Cerebellar nuclear complex (tissue), 1 donor: ENCODE measurements at places on chromosomes 1 and 21.

DNA sequence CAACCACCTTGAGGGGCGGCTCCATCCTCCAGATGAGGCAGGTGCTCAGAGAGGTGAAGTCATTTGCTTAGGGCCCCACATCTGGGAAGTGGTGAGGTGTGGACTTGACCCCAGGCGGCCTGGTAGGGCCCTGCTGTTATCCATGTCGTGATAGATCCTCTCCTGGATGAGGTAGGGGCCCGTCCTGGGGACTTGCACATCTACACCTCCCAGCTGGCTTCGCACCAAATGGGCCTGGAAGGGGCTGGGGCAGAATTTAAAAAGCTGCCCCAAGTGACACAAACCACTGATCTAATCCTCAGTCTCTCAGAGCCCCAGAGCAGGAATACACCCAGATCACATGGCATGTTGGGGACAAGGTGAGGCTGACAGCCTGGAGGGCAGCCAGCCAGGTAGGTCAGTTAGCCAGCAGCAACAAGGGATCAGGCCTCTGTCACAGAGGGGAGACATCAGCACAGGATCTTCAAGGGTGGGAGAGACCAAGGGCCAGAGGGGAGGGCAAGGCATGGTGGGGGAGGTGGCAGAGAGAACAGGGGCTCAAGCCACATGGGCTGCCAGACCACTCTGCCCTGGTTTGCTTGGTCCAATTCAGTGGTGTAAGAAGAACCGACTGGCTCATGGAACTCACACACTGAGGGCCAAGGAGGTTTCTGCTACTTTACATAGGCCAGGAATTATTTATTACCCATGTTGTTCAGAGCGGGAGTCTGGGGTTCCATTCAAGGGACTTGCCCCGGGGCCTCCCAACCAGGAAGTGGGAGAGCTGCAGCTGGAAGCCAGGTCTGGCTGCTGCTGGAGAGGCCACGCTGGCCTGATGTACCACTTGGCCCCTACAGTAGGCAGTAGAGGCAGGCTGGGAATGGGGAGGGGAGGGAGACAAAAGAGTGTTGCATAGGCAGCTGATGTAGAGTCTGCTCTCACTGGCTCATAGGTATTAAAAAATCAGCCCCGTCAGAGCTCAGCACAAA, 12.1 kb downstream of the LRP8 start:
- DNase-seq, result no peak

DNA sequence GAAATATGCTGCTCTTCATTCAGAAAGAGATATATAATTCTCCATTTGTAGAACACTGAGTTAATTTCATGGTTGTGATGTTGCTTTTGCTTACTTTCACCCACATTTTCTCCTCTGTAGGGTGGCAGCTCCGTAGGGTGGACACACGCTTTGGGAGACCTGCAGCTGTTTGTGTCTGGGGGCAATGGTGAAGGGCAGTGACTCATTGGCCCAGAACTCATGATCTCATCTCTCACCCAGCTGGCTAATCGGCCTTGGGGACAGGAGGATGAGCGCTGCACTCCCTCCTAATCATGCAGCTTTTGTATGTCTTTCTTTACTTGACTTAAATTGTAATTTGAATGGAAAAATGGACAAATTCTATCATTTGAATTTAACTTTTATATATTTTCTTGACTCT, 9.6 kb downstream of the DISC1 start:
- no peak for DNase-seq

DNA sequence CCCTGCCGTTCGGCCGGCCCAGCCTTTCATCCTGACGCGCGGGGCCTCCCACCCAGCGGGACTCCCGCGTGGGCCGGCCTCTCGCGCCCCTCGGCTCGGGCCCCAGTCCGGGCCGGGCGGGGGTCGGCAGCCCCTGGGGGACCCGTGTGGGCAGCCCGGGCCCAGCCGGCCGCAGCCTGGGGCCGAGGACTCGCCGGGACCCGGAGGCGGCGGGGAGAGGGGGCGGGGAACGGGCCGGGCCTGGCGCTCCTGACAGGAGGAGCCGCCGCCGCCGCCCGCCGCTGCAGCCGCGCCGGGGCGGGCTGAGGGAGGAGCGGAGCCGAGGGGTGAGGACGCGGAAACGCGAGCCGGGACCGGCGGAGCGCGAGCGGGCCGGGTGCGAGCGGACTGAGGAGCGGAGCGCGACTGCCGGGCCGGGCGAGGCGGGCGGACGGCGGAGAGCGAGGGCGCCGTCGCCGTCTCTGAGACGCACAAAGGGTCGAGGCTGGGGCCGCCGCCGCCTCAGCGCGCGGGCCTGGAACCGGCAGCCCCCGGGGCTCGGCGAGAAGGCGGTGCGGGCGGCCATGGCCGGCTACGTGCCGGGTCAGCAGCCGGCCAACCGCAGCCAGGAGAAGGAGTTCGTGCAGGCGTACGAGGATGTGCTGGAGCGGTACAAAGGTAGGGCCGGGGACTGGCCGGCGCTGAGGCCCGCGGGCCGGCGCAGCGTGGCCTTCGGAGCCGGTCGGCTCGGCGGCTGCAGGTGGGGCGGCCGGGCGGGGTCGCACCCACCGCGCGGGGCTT, 79.1 kb downstream of the NDUFS5 start:
- no peak for DNase-seq

GRCh38 chr1:98086796-98087441, 166.1 kb upstream of the DPYD start:
- DNase-seq, result no peak

- DNase-seq, result no peak
These were observed 33.4 kb downstream of the CENPF start for GRCh38 chr1:214636436-214636835.

GRCh38 chr1:8818325-8818775, 910 bp upstream of the RERE start:
- no peak for DNase-seq

DNA sequence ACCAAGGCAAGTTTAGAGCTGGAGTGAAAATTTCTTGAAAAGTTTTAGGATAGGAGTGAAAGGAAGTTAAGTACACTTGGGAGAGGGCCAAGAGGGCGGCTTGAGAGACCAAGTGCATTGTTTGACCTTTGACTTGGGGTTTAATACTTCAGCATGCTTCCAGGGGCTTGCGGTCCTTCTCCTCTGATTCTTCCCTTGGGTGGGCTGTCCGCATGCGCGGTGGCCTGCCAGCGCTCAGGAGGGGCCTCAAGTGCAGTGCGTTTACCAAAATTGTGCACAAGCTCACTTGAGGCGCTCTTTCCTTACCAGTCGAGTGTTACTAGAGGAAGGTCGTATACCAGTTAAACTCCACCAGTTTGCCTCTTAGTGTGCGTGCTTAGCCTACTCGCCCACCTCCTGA, 91.3 kb upstream of the LYST start:
- DNase-seq, result no peak

GRCh38 chr1:203451836-203452784, 23.5 kb upstream of the PRELP start:
- DNase-seq, result no peak

GRCh38 chr1:41246568-41246967, 4.5 kb upstream of the SCMH1 start:
- no peak for DNase-seq
